ENCODE measurements at places on chromosomes 7 and 10.

DNA sequence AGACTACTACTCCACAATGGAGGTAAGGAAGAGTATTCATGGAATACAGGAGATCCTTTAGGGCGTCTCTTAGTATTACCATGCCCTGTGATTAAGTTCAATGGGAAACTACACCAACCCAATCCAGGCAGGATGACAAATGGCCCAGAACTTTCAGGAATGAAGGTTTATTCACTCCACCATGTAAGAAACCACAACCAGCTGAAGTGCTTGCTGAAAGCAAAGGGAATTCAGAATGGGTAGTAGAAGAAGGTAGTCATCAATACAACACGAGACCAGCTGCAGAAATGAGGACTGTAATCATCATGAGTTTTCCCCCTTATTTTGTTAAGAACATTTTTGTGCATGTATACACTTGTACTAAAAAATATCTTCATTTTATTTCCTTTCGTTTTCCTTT is 76.6 kb downstream of the GPR37 start:
- no peak for DNase-seq

GRCh38 chr10:124001391-124002148 is 91.8 kb downstream of the CHST15 start:
- no peak for DNase-seq

- peak; percentile 22 for DNase-seq
These were observed 97.4 kb upstream of the PDCD4 start for GRCh38 chr10:110774069-110775019.

DNA sequence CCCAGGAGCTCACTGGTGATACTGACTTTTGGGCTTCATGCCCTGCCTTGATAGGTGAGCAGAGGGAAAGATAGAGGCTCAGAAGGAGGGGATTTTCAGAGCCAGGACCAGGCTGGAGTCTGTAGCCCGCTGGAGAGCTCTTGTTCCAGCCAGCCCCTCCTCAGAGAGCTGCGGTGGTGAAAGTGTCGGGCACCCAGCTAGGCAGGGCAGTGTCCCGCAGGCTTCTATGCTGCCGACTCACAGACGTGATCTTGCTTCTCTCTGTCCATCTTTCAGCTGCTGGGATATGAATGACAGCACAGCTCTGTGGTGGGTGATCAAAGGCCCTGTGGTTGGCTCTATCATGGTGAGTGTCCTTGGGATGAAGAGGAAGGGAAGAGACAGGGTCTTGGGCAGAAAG is 35.2 kb downstream of the ADCYAP1R1 start:
- DNase-seq: no peak

- no peak for DNase-seq
These were observed 94.1 kb downstream of the SGMS1 start for GRCh38 chr10:50529660-50530059.

- DNase-seq: peak; percentile 57
These were observed 22.3 kb downstream of the AMZ1 start for GRCh38 chr7:2710286-2710655.

GRCh38 chr7:105816266-105816843 is 60.0 kb downstream of the ATXN7L1 start:
- no peak for DNase-seq

- DNase-seq: no peak
These were observed 14.2 kb downstream of the EBF3 start for GRCh38 chr10:129949891-129950291.

DNA sequence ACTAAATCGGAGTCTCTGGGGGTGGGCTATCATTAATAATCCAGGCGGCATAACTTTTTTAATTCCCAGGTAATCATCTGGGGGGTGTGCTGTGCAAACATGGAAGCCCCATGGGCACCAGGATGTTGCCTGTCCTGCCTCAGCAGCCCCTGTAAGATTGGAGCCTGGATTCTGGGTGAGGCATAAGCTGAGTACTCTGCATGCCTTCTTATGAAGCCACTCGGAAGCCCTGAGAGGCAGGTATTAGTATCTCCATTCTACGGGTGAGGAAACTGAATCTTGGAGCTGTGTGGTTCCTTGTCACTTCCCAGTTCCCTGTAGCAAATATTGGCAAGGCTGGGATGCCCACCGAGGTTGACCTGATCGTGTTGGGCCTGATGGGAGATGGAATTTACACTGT is 7.4 kb upstream of the OPN4 start:
- no peak for DNase-seq

DNA sequence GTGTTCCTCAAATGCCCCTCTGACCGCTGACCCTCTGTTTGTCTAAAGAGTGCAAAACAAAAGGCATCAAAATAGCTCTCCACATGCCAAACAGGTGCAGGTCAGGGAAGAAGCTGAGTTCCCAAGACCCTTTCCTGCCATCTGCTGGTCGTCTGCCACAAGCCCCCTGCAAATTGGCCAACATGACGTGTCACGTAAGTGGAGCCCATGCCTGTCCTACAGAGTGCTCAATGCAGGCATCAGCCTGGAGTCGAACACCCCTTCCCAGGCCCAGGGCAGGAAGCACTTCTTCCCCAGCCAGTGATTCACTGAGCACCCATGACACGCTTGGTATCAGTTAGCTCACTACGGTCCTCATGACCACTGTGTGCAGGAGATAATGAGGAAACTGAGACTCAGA is 14.1 kb downstream of the TMEM72 start:
- DNase-seq: no peak

- no peak for DNase-seq
These were observed 38.6 kb upstream of the CNPY1 start for GRCh38 chr7:155584763-155585531.

- no peak for DNase-seq
These were observed 10.3 kb downstream of the JMJD1C start for GRCh38 chr10:63455507-63455906.

- DNase-seq: peak; percentile 1
These were observed 4.3 kb downstream of the HOXA10 start for GRCh38 chr7:27169658-27170425.

DNA sequence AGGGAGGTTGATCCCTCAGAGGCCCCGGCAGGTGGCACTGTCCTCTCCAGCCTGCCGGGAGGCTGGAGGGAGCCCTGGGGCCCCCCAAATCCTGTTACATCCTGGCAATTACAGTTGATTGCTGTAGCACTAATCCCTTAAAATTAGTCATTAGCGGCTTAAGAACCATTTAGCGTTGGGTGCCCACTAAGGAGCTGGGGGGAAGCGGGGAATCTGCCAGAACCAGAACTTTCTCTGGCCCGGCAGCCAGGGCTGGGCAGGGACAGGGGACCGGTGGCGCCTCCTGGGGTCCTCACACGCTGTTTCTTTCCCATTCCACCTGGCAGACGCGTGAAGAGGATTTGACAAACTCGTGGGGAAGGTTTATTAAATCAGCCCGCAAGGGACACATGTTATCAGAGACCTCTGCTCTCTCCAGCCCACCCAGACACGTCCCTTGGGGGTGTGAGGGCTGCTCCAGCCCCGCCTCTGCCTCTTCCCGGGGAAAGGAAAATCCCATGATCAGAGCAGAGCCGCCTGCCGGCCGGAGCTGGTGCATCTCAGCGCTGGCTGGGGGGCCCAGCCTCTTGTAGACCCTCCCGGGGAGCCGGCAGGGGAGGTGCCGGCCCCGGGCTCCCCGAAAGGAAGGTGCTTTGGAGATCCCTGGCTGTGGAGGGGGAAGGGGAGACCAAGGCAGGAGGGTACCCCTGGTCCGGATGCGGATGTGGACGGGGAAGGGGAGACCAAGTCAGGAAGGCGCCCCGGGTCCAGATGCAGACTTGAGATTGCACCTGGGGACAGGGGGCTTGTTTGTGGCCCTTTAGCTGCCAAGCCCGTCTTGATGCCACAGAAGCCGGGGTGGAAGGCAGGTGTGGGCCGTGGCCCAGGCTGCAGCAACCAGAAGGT is 142.7 kb downstream of the ELFN1 start:
- DNase-seq: peak; percentile 34

DNA sequence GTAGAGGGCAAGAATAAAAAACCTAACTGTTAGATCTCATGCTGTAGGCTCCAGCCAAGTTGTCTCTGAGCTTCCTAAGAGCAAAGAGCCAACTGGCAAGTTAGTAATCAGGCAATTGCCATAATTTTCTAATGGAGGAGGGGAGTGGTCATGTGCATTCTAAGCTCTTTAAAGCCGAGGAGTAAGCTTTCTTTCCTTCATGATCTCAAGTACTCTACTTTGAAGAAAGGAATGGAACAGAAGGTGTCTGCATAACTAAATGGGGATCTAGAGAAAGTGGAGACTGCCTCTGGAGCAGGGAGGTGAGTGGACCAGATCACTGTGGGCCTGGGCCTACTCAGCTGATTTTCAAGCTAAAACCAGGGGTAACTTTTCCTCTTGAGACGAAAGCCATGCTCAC is 37.7 kb upstream of the TOMM7 start:
- no peak for DNase-seq

- DNase-seq: no peak
These were observed 377.8 kb downstream of the GFRA1 start for GRCh38 chr10:115895166-115895565.

DNA sequence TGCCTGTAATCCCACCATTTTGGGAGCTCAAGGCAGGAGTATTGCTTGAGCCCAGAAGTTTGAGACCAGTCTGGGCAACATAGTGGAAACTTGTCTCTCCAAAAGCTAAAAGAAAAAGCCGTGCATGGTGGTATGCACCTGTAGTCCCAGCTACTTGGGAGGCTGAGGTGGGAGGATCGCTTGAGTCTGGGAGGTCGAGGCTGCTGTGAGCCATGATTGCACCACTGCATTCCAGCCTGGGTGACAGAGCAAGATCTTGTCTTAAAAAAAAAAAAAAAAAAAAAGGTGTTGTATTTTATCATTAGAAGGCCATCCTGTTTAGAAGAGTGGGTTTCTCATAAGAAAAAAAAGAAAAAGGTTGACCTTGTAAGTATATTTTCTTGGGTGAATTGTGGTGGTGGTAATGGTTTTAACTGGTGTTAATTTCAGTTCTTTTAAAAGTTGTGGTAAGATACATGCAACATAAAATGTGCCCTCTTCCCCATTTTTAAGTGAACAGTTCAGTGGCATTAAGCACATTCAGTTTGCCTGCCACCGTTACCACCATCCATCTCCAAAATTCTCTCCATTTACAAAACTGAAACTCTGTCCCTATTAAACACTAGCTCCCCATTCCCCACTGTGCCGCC is 34.7 kb downstream of the GRIFIN start:
- no peak for DNase-seq

- no peak for DNase-seq
These were observed 163.3 kb downstream of the USP6NL start for GRCh38 chr10:11448190-11448544.

- no peak for DNase-seq
These were observed 108.0 kb downstream of the HTR5A start for GRCh38 chr7:155178096-155178495.

DNA sequence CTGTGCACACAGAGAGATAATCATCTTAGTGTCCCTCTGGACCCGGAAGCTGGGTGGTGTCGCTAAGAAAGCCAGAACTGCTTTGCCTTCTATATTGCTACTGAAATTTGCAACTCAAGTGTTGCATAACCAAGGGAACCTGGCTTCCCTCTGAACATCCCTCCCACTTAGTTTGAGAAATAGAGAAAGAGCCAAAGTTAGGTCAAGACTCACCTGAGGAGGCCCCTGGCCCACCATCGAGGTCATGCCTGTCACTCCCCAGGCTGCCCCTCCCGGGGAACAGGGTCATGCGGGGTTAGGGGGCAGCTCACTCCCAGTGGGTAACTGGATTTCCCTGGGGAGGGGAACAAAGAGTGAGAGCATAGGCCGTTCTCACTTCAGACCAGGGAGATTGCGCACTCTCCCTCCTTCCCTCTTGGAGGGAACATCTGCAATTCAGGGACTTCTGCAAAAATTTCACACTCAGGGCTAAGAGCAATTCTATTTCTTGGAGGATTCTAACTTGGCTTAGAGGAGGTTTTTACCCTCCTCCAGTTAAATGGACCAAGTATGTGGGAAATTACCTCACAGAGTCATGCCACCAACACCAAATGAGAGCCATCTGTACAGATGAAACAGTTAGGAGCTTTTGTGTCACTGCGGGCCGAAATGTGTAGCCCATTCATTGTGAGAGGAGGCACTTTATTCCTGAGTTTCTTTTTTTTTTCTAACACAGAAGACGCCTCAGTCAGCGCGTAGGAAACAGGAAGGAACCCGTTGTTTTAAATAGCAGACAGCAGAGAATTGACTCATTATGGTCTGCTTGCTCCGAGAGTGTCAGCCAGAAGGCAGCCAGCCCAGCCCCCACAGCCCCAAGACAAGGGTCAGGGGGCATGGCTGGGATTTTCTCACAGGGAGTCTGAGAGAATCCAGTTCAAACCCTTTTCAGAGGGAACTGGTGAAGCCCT is 221.3 kb downstream of the ARHGAP12 start:
- DNase-seq: peak; percentile 47

Data from CD4-positive, alpha-beta T cell treated with Interleukin-6 for 4 hours (primary cell).